Ecto neural progenitor cell (in vitro differentiated cells): ENCODE measurements at places on chromosomes 3 and 15.

DNA sequence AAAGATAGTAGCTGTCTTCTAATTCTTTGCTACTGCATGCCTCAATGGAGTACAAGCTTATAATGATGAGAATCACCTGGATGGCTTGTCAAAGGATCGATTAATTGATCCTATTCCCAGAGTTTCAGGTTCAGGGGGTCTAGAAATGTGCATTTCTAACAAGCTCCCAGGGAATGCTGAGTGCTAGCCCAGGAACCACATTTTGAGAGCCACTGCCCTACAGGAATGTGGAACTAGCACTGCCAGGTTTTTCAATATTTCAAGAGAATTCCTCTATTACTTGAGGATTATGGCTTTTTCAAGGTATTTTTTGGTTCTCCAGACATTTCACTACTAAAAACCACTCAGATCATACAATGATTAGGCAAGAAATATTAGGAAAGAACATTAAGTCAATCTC, 52.7 kb downstream of the RARB start:
- no peak for DNase-seq

DNA sequence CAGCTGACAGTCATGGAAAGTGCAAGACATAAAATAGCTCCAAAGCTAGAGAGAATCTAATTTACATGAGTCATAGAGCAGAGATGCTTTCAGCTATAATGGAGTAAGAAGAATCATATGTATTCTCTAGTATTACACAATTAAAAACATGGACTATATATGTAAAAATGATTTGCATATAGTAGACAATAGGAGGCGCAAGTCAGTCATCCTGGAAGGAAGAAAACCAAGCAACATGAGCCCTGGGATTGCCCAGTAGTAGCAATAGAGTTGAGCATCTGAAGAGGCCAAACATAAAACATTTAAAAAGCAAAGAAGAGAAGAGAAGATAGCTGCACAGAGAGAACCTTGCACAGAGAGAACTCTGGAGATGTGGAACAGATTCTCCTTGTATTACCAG, 455.0 kb downstream of the EPHA3 start:
- DNase-seq = no peak

GRCh38 chr3:191412759-191413158, 48.2 kb upstream of the PYDC2 start:
- DNase-seq = no peak

DNA sequence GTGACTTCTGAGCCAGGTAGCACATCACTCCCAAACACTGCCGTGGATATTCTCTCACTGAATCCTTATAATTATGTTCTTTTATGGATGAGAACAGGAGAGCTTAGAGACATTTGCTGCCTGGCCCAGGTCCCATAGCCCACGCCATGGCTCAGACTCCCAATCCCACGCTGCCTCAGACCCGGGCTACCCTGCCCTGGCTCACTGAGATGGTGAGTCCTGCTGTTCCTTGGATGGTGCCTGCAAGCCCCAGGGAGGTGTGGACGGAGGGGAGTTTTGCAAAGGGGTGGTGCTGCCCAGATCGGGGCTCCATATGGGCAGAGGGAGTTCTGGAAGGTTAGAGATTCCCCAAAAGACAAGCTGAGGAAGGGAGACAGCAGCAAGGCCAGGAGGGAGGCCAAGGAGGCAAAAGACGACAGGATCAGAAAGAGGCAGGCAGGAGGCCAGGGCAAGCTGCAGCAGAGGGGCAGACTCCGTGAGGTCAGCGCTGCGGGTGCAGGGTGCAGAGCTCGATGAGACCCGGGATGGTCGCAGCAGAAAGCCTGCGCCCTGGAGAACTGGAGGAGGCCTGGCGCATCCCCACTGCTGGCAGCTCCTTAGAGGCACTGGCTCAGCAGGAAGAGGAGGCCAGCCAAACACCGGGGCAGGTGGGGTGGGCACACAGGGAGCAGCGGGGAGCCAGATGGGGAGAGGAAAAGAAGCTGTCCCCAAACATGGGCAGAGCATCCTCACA, 95.7 kb upstream of the ALDH1A3 start:
- DNase-seq = peak; percentile 39

- DNase-seq = no peak
These were observed 30.6 kb downstream of the CYP19A1 start for GRCh38 chr15:51307811-51308210.

DNA sequence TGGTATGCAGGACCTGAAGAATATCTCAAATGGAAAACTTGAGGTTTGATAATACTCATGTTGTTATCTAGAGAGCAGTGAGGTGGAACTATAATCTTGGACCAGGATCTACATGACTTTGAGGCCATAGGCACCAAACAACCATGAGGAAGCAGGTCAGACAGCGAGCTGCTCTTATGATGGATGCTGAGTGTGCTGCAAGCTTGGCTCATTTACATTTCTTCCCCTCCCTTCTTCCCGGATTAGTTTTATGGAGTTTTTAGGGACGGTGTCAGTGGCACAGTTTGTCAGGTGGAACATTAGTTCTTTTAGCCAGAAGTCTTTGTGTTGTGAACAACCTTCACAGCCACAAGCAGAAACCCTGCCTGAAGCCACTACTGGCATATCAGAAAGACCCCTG, 8.0 kb upstream of the MYZAP start:
- DNase-seq = no peak

DNA sequence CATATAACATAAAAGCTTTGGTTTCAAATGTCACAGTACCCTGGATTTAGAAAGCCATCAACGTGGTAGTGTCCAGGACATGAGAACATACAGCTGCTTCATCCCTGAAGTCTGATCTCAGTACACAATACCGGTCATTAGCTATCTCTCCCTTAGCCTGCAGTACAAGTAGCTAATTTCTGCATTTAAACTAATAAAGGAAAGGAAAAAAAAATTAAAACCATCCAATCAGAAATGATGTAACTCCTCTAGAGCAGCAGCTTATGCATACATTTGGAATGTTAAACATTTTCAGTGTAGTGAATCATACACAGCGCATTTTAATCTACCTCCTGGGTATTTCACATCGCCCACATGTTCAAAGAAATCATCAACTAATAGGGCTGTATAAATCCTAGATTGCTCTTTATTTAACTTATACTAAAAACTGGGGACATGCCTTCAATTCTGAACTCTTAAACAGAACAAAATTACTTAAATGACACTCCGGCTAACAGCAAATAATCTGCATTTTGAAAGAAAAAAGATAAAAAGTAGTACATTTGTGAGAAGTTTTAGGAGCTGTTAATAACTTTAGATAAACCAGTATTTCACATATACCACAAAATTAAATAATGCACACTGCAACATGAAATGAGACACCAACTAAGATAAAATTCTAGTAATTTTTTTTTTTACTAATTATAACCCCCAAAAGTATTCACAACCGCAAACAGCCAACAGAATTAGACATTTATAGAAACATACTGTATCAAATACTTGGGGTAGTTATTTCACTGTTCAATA, 3.7 kb downstream of the IGF2BP2 start:
- no peak for DNase-seq

GRCh38 chr15:31261266-31262142, 65.1 kb upstream of the KLF13 start:
- peak; percentile 32 for DNase-seq

GRCh38 chr3:33417066-33417673, 23.0 kb downstream of the UBP1 start:
- no peak for DNase-seq

DNA sequence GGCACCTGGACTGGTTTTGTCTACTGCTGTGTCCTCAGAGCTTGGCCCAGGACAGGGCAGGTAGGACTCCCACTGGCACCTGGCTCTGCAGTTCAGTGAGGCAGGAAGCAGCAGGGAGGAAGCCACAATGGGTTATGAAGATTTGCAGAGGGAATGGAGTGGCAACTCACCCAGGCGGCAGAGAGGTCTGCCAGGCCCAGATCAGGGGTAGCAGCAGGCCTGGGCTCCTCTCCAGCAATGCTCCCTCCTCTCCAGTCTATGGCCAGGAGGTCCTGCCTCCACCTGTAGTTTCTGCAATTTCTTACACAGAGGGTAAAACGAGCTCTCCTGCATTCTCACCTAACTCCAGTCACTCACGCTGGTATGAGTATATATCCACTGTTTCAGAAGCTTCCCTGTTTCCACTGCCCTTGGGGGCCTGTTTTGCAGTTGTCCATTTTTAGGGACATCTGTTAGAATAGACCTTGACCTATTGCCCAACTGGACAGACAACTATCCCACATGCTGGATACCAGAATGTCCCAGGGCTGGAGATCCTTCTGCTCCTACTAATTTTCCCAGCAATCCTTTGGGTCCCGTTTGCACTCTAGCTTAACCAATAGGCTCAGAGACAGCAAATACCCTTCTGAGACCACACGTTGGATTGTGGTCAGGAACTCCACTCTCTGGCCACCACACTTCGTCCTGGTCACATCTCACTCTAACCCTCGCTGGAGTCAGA, 35.2 kb downstream of the HMCES start:
- DNase-seq = no peak

- no peak for DNase-seq
These were observed 29.9 kb downstream of the SPG11 start for GRCh38 chr15:44633603-44634002.

DNA sequence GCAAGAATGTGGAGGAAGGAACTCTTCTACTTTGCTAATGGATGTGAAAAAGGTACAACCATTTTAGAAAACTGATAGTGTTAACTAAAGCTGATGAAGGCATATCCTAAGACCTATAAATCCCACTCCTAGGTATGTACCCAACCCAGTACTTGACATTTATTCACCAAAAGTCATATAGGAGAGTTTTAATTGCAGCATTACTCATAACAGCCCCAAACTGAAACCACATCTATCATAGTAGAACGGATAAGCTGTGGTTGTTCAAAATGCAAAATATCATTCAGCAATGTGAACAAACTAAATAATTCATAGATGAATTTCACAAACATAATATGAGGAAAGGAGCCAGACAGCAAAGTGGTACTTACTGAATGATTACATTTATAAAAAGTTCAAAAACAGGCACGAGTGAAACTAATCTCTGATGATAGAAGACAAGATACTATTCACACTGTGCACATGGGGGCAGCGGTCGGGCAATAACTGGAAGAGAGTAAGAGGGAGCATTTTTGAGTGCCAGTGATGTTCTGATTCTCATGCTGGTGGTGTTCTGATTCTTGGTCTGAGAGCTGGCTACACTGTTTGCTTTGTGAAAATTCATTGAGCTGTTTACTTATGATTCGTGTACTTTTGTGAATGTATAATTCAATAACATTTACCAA, 34.3 kb downstream of the GOLIM4 start:
- DNase-seq = no peak

DNA sequence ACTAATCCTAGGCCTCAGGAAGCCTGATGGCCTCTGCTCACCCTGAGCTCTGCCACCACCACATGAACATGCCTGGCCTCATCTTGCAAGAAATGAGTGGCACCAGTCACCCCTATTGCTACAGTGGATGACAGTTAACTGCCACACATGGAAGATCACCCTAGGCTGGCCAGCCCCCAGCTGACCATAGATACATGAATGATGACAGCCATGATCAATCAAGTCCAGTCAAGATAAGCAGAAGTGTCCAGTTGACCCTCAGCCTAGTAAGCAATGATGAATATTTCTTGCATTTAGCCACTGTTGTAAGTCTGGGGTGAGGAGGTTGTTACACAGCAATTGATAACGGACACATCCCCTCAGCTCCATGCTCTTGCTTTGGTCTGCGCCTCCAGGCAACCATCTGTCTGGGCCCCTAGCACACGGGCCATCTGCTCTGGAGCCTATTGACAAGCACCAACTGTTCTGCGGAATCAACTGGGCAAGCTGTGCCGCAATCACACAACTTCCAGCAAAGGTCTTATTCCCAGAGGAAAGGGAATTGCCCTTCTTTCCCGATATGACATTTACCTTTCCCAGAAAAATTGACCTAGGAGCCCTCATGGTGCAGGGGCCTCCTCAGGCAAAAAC, 2.2 kb upstream of the LYZL4 start:
- DNase-seq = no peak

GRCh38 chr3:106685745-106686144, 691.5 kb upstream of the CCDC54 start:
- no peak for DNase-seq

DNA sequence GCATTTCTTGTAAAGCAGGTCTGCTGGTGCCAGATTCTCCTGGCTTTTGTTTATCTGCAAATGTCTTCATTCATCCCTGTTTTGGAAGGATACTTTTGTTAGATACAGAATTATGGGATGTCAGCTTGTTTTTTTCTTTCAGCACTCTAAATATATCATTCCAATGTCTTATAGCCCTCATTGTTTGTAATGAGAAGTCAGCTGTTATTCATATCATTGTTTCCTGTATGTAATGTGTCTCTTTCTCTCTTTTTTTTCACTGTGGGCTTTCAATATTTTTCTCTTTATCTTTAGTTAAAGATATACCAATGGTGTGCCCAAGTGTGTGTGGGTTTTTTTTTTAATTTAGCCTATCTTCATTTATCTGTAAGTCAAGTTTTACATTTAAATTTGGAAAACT, 65.6 kb upstream of the DCP1A start:
- DNase-seq = no peak

DNA sequence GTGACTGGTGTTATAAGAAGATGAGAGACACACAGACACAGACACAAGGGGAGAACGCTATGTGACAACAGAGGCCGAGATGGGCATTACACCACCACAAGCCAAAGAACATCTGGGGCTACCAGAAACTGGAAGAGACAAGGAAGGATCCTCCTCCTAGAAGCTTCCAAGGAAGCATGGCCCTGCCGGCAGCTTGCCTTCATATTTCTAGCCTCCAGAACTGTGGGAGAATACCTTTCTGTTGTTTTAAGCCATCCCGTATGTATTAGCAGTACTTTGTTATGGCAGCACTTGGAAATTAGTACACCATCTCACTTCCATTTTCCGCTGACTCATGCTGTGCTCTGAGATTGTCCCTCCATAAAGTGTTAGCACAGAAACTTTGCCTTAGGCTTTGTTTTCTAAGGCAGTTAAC, 38.7 kb upstream of the CA12 start:
- no peak for DNase-seq

DNA sequence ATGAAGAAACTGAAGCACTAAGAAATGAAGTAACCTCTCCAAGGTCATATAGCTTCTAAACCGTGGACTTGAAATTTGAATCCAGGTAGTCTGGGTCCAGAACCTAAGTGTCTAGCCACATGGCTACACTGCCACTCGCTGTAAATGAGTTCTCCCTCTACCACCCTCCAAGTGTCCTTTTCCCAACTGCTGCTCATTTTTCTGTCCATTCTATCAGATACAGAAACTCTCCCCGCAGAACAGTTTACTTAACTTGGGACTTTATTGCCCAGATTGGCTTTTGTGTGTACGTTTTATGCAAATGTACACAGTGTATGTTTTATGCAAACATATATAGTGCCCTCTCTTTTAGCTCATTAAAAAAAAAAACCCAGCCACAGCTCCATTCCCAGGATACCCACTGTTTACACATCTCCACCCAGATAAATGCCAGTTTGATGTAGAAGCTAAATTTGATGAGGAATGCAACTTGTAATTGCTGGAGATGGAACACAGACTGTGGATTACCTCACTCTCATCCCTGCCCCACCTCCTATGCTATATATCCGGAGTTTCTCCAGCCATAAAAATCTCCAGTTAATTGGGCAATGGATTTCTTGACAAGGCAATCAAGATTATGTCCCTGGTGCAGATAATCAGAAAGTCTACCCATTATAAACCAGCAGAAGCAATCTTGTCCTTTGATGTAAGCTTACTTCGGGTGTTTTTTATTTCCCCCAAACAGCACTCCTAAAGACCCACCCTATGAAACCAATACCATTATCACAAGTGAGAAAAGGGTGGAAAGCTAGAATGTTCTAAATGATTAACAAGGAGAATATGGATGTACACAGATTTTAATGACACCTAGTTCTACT, 42.0 kb downstream of the THBS1 start:
- DNase-seq = no peak
